ENCODE measurements at places on chromosomes 5 and 9.

GRCh38 chr9:108569624-108570023 is 286.2 kb downstream of the ACTL7B start:
- DNase-seq: no peak

GRCh38 chr5:1728846-1729245 is 70.8 kb downstream of the MRPL36 start:
- no peak for DNase-seq

- DNase-seq: no peak
Measured at GRCh38 chr9:94250456-94250855, 8.6 kb upstream of the ZNF169 start.

GRCh38 chr5:175867587-175868347 is 3.6 kb upstream of the CPLX2 start:
- peak; percentile 59 for DNase-seq

GRCh38 chr5:36052538-36052937 is 14.1 kb downstream of the UGT3A2 start:
- DNase-seq: no peak

DNA sequence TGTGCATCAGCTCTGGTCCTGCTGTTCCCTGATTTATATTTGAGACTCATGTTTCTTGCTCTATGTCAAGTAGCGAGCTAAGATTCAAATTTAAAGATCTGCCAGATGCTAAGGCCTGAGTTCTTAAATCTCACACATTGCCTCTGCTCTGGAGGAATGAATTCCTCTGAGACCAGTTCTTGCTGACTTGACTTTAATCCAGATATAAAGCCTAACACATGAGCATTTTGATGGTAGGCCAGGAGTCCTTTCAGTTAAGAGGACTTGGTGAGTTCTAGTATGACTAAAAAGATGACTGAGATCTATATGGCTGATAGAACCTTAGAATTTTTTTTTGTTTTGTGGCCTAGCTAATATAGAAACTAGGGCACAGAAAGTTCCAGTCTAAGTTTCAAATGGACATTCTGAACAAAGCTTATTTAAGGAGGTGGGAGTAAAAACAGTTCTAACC is 1.3 kb upstream of the INIP start:
- DNase-seq: no peak

GRCh38 chr9:94760010-94760409 is 33.5 kb downstream of the AOPEP start:
- DNase-seq: no peak

DNA sequence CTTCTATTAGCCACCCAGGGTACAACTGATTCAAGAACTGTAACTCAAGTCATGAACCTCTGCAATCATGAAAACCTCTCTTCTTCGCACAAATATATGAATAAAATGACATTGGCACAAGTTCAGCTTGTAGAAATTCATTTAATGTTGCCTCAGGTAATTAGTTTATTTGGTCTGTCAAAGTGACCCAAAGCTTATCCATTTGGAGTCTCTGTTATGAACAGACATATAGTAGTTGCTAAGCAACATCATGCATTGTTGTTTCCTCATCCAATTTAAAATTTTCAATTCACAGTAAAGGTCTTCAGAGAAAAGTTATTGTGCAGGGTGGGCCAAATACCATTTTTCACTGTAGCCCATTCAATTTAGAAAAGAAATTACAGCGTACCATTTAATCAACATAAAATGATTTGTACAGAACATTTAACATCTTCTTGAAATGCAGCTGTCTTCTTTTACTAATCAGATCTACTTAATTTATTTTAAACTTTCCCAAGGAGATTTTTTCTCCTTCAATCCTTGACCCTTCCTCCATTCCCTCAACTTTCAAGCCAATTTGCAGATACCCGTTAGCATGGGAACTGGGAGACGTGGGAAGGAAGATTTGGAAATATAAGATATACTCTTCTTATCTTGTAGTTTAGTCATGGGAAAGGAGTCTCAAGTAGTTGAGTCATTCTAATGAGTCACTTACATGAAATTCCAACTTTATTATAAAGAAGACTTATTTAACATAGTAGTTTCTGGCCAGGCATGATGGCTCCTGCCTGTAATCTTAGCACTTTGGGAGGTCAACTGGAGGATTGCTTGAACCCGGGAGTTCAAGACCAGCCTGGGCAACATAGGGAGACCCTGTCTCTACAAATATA is 231.3 kb downstream of the ATPSCKMT start:
- DNase-seq: no peak

- DNase-seq: no peak
Measured at GRCh38 chr9:107673861-107674720, 184.5 kb upstream of the KLF4 start.

DNA sequence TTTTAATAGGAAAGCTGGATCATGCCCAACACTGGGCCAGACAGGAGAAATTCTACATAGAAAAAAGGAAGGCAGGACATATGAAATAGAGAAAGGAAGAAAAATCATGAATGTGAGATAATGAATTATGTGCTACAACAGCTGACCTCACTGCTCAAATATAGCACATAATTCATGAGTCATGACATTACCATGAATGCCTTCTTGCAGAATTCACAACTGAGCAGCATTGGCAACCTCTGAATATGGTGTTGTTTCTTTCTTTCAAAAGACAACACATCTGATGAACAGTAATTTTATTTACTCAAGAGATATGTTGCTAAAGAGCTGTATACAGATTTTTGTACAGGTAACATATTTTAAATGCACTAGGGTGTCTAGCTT is 34.4 kb downstream of the APBA1 start:
- no peak for DNase-seq

- no peak for DNase-seq
Measured at GRCh38 chr5:138721979-138722378, 31.2 kb upstream of the CTNNA1 start.

GRCh38 chr9:19830796-19831195 is 42.0 kb upstream of the SLC24A2 start:
- no peak for DNase-seq

- no peak for DNase-seq
Measured at GRCh38 chr9:93677048-93677571, 100.7 kb downstream of the PHF2 start.

- DNase-seq: peak; percentile 23
Measured at GRCh38 chr9:89597711-89598362, 7.0 kb upstream of the GADD45G start.

GRCh38 chr9:113409481-113409880 is 994 bp downstream of the POLE3 start:
- DNase-seq: no peak

DNA sequence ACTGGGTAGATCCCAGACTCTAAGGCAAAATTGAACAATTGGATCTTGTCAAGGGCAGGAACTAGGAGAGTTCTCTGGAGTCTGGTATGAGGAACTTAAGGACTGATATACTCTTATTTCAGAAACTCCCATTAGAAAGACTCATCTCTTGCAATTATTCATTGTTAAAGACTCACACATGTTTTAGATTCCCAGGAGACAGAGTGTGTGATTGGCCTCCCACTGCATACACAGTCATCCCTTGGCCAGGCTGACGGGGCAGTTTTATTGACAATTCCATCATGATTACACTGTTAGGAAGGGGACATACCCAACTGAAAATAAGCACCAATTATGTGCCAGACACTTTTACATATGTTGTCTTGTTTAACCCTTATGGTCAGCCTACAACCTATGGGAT is 347.2 kb downstream of the DMAC1 start:
- no peak for DNase-seq

DNA sequence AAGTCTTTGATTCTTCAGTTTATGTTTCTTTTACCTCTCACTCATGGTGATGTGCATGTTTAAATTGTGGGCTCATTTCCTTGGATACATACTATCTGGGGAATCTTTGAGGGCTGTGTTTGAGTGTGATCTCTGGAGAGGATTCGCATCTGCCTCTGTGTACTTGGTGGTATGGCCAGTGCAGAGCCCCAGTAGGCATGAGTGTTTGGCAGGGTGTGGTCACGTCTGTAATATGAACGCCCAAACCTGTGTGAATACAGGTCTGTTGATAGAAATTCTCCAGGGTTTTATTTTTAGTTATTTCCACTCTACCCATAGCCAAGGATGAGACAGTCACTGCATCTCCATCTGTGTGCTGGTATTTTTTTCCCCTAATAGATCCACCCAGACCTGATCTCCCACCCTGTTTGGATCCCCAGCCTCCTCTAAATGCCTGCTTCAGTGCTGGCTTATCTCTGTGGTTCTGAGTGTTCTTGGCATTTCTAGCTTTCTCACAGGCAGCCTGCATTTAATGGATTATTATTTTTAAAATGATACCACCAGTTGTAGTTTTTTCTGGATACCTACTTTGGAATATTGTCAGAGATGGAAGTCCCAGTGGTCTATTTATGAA is 37.5 kb downstream of the TJP2 start:
- no peak for DNase-seq

All from anterior cingulate cortex (tissue), 58 donors.